ENCODE measurements at places on chromosomes 3 and 15.
A peak's percentile ranks its signal among the peaks of the same experiment; 100 is the strongest.

- no peak for DNase-seq
Measured at GRCh38 chr3:177441813-177442646, 244.7 kb upstream of the TBL1XR1 start.

DNA sequence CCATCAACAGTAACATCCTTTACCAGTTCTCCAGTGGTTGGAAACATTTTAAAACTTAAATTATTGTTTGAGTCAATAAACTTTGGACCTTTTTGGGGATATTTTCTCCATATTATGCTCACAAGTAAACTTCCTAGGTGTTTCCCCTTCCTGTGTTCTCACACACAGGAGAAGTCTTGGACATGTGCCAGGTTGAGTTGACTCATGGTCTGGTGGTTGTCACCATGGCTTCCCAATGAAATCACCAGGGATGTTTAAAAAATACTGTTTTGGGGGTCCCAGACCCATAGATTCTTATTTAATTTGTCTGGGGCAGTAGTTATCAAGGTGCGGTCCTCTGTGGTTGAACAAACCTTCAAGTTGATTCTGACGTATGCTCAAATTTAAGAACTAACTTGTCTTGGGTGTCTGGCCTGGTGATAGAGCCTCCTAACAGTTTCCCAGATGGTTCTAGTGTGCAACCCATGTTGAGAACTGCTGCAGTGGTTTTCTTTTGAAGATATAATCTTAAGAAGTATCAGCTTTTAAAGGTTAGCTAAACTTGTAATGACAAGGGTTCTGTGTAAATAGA is 291.8 kb downstream of the EDEM1 start:
- DNase-seq: no peak

DNA sequence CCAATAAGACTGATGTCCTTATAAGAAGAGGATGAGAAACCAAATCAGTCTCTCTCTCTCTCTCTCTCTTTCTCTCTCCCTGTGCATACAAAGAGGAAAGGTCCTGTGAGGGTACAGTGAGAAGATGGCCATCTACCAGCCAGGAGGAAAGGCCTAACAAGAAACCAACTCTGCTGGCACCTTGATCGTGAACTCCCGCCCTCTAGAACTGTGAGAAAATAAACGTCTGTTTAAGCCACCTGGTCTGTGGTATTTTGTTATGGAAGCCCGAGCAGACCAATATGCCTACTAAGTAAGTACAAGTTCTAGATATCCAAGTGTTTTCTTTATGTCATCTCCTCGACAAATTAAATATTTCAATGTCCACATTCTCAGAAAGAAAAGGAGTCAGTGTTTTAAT is 44.9 kb upstream of the TMC3 start:
- no peak for DNase-seq

DNA sequence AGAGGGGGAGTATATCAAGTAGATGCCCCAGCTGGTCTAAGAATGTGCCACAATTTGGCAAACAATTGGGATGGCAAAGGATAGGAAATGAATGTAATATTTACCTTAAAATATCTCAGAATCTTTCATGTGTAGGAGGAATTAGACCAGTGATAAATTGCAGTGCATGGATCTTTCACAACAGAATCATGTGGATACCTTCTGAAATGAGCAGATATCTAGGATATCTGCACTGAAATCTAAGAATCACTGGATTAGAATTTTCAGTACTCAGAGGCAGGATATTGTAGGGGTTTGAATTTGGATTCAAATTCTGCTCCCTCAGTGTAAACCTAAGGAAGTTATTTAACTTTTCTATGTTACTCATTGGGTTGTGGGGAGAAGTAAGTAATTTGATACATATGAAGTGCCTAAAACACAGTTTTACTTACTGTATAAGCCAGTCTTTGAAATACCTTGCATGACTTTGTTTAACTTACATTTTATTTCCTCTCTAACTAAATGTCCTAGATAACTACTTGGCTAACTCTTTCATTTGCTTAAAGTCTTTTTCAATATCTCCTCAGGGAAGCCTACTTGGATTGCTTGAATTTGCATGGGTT is 8.8 kb downstream of the IL1RAP start:
- DNase-seq: no peak

DNA sequence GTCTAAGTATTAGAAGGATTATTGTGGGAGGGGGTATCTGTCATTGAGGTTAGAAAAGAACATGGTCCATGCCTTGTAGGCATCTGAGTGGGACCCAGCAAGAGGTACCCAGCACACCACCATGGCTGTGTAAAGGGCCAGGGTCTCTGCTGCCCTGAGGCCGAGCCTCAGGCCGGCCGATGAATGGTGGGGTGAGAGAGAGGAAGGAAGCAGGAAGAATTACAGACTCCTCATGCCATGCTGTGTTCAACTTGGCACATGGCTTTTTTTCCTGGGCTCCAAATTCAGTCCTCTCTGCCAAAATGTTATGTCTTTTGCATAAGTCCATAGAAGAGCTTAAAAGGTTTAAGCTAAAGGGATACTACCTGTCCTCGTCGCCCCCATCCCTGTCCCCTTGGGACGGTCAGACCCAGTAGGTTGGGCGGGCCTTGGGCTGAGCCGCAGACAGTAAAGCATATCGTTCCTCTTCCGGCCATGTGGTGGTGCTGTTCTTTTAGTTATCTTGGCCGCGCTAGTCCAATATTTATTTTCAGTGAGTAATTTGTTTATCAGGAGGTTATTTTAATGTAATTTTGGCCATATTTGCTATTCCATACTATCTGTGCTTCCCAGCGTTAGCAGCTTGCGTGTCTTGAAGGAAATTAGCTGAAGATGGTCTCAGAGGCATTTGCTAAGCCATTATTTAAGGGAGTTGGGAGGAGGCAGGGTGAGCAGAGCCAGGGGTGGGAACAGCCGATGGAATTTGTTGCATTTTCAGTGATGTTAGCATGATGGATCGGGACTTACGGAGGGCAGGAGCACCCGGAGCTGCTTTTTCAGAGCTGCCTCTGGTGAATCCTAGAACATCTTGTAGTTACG is 152.4 kb downstream of the AGBL1 start:
- peak; percentile 4 for DNase-seq

DNA sequence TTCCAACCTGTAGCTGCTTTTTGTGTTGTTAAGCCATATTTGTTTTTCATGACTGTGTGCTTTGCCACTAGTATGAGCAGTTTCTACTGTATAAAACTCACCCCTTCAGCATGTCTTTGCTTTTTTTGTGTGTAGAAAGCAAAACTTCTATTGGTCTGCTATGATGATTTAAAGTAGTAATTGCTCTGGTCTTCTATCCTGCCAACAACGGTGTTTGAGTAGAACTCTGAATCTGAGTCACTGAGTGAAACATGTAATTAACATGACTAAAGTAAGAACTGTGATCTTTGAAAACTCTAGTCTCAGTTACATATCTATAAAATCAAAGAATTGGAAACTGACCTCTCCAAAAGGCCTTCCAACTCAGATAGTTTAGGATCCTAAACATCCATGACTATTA is 133.6 kb downstream of the TPRG1 start:
- no peak for DNase-seq

- DNase-seq: no peak
Measured at GRCh38 chr3:129239991-129240390, 9.4 kb upstream of the COPG1 start.

DNA sequence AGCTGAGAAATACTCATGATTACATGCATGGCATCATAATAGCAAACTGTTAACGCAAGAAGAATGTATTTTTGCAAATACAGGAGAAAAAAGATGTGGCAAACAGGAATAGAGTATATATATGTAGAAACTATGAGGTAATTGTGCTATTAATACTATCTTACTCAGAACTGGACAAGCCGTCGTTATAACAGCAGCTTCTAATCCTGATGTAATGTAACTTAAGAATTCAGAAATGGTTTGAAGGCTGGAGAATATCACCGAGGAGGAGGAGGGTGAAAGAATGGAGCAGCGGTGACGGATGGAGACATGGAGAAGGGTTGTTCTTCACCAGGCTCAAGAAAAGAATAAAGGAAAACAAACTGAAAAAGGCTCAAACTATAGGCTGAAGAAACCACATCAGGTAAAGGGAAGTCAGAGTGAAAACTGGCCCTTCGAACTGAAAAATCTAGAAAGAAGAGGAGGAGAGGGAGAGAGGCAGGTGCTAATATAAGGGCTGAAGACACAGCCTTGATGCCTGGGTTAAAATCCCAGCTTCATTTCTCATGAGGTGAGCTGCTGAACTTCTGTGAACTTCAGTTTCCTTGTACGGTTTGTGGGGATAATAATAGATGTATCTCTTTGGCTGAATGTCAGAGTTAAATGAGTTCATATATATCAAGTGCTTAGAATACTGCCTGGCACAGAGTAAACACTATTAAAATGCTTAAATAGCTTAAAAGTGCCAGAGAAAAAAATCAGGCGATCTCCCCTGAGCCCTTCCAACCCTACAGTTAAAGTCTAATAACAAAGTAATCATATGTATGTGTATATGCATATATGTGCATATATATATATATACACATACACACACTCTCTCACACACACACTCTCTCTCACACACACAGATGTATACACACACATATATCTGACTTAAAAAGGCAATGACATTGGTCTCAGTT is 43.9 kb downstream of the GOLIM4 start:
- DNase-seq: peak; percentile 48

DNA sequence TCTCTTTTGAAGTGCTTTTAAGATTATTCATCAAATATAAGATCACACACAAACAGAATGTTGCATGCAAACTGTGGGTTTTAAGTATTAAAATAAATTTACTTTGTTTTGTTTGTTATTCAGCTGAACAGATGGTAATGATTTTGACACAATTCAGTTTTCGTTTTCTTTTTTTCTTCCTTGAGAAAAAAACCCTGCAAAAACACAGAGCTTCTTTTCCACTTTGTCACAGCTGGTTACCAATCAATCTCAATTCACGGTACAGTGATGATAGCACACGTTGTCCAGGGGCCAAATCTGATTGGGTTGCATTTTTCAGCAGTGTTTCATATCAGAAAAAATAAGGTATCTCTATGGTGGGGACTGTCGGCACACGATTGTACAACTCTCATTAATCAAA is 473.6 kb downstream of the ROBO2 start:
- peak; percentile 82 for DNase-seq
